NCI-H345 (cell line): ENCODE measurements at places on chromosomes 13 and 19.

GRCh38 chr13:40563350-40564125 is 102.9 kb downstream of the FOXO1 start:
- DNase-seq = no peak

DNA sequence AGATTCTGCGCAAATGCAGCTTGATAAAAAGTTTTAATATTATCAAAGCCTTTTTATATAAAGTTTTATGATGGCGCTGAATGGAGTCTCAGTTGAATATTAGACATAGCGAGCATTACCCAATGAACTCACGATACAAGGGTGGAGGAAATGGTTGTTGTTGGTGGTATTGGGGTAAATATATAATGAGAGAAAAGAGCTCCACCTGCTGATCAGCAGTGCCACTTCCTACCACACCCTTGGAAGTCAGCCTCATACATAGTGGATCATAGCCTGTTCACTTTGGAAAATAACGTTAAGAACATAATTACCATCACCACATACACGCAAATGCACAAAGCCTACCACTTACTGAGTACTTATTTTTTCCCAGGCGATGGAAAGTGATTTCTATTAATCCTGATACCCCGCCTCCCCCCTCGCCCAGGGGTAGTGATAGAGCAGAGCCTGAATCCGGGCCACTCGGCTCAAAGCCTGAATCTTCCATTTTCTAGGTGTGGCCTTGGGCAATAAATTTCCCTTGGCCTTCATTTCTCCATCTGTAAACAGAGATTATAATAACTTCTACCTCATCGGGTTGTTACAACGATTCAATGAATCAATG is 358.3 kb downstream of the KLF5 start:
- no peak for DNase-seq

- DNase-seq = no peak
These were observed 9.7 kb upstream of the FEM1A start for GRCh38 chr19:4781801-4782200.

DNA sequence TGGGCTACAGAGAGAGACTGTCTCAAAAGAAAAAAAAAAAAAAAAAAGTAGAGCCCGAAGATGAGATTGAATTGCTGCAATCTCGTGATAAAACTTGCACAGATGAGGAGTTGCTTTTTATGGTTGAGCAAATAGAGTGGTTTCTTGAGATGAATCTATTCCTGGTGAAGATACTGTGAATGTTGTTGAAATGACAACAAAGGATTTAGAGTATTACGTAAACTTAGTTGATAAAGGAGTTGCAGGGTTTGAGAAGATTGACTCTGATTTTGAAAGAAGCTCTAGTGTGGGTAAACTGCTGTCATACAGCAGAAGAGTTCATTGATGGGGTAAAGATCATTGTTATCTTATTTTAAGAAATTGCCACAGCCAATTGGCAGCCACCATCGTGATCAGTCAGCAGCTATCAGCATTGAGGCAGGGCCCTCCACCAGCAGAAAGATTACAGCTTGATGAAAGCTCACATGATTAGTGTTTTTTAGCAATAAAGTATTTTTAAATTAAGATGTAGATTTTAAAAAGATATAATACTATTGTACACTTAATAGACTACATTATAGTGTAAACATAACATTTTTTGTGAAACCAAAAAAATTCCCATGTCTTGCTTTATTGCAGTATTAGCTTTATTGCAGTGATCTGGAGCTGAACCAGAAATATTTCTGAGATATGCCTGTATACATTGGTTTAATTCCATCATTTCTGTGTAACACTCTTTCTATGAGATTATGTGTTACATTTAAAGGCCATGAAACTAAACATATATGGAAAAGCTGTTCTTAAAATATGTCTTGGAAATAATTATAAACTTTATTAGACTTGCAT is 43.1 kb downstream of the ZMYM2 start:
- DNase-seq = no peak

DNA sequence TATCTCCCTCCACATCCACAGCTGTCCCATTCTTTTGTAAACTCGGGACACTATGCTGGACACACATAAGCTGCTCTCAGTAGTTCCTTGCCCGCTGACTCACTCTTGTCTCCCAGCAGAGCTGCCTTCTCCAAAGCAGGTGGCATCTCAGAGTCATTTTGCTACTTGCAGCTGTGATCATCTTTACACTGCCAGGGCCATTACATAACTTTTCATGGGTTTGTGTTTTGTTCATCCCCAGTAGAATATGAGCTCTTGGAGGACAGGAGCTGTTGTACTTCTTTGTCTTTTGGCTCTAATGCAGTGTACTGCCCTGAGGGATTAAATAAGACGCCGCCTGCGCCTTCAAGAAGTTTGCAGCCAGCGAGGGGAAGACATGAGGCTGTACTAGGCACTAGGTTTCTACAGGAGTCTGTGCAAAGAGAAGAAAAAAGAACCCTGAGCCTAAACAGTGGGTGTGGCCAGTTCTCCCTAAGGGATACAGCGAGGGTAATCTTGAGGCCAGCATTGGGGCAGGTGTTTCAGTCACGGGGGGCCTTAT is 40.8 kb upstream of the GPR183 start:
- no peak for DNase-seq
